ENCODE measurements at places on chromosomes 1 and 21. TPM values are rescaled to one million over a fixed set of nuclear protein-coding genes. Genes with fewer than 3 reads are reported as not detected.

DNA sequence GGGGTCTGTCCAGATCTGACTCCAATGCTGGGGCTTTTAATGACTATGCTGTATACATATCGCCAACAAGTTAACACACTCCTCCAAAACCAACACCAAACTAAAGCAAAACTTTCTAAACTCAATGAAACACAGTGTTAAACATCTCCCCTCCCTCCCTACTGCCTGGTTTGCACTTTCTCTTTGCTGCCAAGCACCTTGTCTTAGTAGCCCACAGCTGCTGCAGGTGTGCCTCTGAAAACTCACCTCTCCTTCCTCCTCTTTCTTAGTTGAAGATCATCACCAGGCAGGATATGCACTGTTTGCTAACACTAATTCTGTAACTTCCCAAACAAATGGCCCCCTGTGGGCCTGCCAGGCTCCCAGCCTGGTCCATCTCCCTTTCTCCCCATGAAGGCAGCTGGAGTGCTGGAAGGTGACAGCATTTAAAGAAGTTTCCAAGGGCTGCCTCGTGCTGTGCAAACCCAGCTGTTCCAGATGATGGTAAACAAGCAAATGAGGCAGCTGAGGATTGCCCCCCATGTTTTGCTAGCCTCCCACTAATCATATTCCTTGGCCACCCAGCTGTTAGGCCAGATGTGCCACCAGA lies 213.7 kb downstream of the ASTN1 start:
- DNase-seq, result no peak
- H3K36me3 ChIP-seq, result no peaks in the 10 kb centered on the region
- H3K4me3 ChIP-seq, result no peak overlapping the region

GRCh38 chr21:17949421-17949820 lies 130.3 kb upstream of the C21orf91 start:
- no peak for DNase-seq
- no peaks in the 10 kb centered on the region for H3K27me3 ChIP-seq
- H3K4me1 ChIP-seq, result no peaks in the 10 kb centered on the region
- H3K36me3 ChIP-seq, result no peaks in the 10 kb centered on the region

GRCh38 chr1:162562470-162562828 lies 927 bp downstream of the UAP1 start:
- peak; percentile 62 for DNase-seq
- H3K4me3 ChIP-seq, result peak overlapping the region; percentile 87
- no peaks in the 10 kb centered on the region for H3K36me3 ChIP-seq
- H3K27ac ChIP-seq, result peak overlapping the region; percentile 89
- H3K4me1 ChIP-seq, result peaks cover 22% of the 10 kb centered on the region

- no peaks in the 10 kb centered on the region for H3K4me1 ChIP-seq
- no peak for DNase-seq
- H3K4me3 ChIP-seq, result no peak overlapping the region
- H3K27ac ChIP-seq, result no peak overlapping the region
- no peaks in the 10 kb centered on the region for H3K27me3 ChIP-seq
Measured at GRCh38 chr21:37788503-37788902, 127.8 kb downstream of the KCNJ6 start.

GRCh38 chr1:211118407-211119102 lies 15.4 kb downstream of the KCNH1 start:
- no peaks in the 10 kb centered on the region for H3K4me1 ChIP-seq
- H3K36me3 ChIP-seq, result no peaks in the 10 kb centered on the region
- H3K4me3 ChIP-seq, result no peak overlapping the region
- H3K27me3 ChIP-seq, result peaks cover 4% of the 10 kb centered on the region

DNA sequence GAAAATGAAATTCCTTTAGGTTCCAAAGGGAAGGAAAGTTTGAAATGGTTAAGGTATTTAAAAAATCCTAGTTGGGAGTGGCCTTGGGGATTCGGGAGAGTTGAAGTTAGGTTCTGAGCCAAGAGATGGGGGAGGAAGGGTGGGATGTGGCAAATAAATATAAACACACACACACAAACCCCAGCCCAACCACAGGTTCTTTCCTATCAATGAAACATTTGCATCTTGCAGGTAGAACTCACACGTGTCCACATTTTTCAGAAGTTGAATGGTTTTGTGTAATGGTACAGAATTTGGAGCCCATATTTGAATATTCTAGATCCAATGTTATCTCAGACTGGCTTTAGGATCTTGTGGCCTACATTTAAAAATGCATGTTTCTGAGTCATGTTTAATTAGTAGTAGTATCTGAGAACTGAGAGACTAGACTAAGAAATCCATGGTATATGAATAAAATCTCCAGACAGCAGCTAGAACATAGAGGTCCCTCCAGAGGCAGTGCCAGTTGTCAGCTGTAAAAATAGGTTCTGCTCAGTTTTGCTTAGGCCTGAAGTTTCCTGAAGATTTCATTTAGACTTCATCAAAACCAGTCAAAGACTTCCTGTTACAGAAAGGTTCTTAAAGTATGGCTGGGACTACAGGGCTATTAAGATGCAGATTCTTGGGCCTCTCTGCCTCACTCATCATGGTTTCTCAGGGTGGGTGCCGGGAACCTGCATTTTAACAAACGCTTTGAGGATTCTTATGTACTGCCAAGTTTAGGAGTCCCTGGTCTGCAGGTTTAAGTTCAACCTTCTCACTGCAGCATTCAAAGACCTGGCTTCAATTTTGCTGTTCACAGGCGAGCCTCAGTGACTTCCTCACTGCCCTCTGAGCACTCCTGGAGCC lies 21.3 kb downstream of the RUNX1 start:
- no peak overlapping the region for H3K4me3 ChIP-seq
- H3K27ac ChIP-seq, result no peak overlapping the region
- DNase-seq, result no peak
- no peaks in the 10 kb centered on the region for H3K27me3 ChIP-seq
- no peaks in the 10 kb centered on the region for H3K4me1 ChIP-seq

DNA sequence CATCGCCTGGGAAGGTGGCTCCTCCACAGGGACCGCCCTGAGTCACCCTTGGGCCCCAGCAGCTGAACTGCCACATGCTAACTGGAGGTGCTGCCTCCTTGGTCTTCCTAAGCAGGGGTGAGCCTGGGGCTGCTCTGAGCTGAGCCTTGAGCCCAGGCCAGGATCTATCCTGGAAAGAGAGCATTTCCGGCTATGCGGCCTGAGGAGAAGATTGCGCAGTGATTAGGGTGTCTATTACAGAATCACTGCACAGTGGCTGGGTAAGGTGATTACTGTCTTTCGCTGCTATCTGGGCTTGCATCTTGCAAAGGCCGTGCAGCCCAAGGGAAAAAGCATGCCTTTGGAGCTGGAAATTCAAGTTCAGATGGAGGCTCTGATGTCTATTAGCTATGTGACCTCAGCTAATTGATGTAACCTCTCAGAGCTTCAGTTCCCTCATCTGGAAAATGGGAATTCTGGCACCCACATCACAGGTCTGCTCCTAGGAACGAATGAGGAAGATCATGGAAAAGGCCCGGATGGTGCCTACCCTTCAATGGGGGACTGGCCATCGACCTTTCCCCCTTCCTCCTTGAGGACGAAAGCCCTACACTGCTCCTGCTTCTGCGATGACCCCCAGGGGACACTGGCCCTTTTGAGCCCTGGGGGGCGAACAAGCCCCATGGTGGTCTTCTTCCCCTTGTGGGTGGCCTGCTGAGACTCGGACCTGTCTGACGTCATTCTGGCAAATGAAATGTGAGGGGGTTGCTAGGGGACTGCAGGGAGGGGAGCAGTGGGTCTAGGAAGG lies 38.0 kb downstream of the GPR161 start:
- no peaks in the 10 kb centered on the region for H3K36me3 ChIP-seq
- H3K27me3 ChIP-seq, result peaks cover 3% of the 10 kb centered on the region
- no peaks in the 10 kb centered on the region for H3K4me1 ChIP-seq
- no peak for DNase-seq

- H3K27me3 ChIP-seq, result no peaks in the 10 kb centered on the region
- no peaks in the 10 kb centered on the region for H3K4me1 ChIP-seq
- H3K36me3 ChIP-seq, result no peaks in the 10 kb centered on the region
- DNase-seq, result no peak
Measured at GRCh38 chr1:238265866-238266265, 375.1 kb upstream of the ZP4 start.

DNA sequence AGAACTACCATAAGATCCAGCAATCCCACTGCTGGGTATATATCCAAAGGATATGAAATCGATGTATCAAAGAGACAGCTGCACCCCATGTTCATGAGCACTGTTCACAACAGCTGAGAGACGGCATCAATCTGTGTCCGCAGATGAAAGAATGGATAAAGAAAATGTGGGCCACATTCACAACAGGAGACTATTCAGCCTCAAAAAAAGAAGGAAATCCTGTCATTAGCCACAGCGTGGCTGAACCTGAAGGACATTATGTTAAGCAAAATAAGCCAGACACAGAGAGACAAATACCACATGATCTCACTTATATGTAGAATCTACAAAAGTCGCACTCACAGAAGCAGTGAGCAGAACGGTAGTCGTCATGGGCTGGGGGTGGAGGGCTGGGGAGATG lies 99.2 kb upstream of the IFFO2 start:
- DNase-seq, result no peak
- H3K36me3 ChIP-seq, result no peaks in the 10 kb centered on the region
- H3K27me3 ChIP-seq, result no peaks in the 10 kb centered on the region

- H3K27ac ChIP-seq, result no peak overlapping the region
- H3K4me3 ChIP-seq, result peak overlapping the region; percentile 45
- DNase-seq, result no peak
- H3K4me1 ChIP-seq, result no peaks in the 10 kb centered on the region
- H3K27me3 ChIP-seq, result no peaks in the 10 kb centered on the region
Measured at GRCh38 chr1:247373721-247374141, 42.1 kb upstream of the ZNF496 start.

DNA sequence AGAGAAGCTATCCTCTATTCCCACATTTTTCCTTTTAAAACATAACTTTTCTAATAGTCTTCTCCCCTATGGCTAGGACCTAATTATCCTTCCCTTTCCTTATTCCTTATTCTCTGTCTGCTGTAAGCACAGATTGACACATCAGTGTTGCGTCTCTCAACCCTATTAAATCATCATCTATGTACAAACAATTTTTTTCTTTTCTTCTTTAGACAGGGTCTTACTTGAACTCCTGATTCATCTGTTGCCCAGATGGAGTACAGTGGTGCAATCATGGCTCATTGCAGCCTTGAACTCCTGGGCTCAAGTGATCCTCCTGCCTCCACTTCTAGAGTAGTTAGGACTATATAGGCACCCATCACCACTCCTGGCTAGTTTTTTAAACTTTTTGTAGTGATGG lies 8.3 kb downstream of the KLHDC9 start:
- H3K4me1 ChIP-seq, result no peaks in the 10 kb centered on the region
- no peak for DNase-seq
- no peak overlapping the region for H3K27ac ChIP-seq

DNA sequence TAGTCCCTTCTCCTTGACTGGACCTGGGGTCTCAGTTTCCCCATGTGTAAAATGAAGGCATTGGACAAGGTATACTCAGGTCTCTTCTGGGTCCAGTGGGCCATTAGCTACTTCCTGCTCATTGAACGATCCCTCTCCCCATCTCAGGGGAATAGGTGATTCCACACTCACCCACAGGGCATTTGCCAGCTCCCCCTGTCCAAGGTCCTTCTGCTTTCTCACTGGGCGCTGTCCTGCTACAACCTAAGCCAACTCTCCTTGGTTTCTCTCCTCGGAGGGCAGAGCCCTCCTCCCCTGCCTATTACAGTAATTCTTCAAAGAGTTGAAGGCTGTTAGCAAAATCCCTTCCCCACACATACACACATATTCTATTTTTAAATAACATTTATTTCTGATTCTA lies 16.6 kb downstream of the DISP3 start:
- H3K4me3 ChIP-seq, result no peak overlapping the region
- no peaks in the 10 kb centered on the region for H3K36me3 ChIP-seq
- no peaks in the 10 kb centered on the region for H3K4me1 ChIP-seq

- H3K4me3 ChIP-seq, result no peak overlapping the region
- H3K36me3 ChIP-seq, result no peaks in the 10 kb centered on the region
- no peak overlapping the region for H3K27ac ChIP-seq
- H3K27me3 ChIP-seq, result no peaks in the 10 kb centered on the region
- DNase-seq, result no peak
- peaks cover 51% of the 10 kb centered on the region for H3K4me1 ChIP-seq
Measured at GRCh38 chr1:63819795-63820194, 46.0 kb downstream of the ROR1 start.

- H3K36me3 ChIP-seq, result peaks cover 56% of the 10 kb centered on the region
- DNase-seq, result no peak
- no peaks in the 10 kb centered on the region for H3K4me1 ChIP-seq
Measured at GRCh38 chr1:204545202-204545601, 29.0 kb downstream of the MDM4 start.

DNA sequence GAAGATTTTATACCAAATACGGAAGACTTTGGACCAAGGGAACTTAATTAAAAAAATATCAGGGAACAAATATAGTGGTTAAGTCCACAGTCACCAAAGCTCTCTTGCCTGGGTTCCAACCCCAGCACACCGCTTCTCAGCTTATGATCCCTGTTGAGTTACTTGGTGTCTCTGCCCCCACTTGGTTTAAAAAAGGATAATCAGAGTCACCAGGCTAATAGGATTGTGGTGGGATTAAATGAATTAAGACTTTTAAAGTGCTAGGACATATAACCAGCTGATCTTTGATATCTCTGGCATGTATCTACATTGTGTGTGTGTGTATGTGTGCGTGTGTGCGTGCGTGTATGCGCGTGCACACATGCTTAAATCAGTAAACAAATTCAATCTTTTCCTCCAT lies 474.7 kb upstream of the DAB1 start:
- no peak for DNase-seq
- no peak overlapping the region for H3K4me3 ChIP-seq
- H3K4me1 ChIP-seq, result no peaks in the 10 kb centered on the region
- no peaks in the 10 kb centered on the region for H3K36me3 ChIP-seq
- no peaks in the 10 kb centered on the region for H3K27me3 ChIP-seq
- H3K27ac ChIP-seq, result no peak overlapping the region

DNA sequence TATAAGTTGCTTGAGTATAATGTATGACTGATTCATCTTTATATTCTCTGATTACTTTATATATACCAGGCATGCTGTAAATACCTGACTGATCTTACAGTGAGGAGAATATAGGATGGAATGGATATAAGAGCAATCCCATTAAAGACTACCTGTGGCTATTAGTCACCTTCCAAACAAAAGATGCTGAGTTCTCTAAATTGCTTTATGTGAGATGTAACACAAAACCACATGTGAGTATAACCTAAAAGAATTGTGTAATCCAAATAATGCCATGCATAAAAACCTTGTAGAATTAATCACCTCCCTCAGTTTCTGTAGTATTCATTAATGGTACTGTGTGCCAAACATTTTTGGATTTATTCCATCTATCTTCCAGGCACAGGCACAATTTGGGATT lies 134.6 kb upstream of the LRRC7 start:
- H3K4me1 ChIP-seq, result no peaks in the 10 kb centered on the region
- no peak overlapping the region for H3K27ac ChIP-seq
- no peaks in the 10 kb centered on the region for H3K36me3 ChIP-seq
- DNase-seq, result no peak

DNA sequence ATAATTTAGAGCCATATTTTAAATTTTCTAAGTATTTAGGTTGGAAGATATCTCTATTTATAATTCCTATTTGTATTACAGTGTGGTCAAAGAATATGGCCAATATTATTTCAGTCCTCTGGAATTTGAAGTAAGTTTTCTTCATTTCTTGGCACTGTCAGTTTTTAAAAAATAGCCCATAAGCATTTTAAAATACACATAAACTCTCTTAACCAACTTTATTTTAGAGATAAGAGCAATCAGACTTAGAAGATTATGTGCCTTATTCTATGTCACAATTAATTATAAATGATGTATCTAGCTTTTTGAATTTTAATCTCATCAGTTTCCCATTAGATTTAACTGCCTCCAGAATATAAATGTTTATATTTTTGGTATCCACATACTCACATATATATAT lies 130.8 kb downstream of the USP25 start:
- H3K27ac ChIP-seq, result no peak overlapping the region
- no peaks in the 10 kb centered on the region for H3K4me1 ChIP-seq
- H3K27me3 ChIP-seq, result no peaks in the 10 kb centered on the region

GRCh38 chr1:208189183-208189582 lies 55.0 kb downstream of the PLXNA2 start:
- H3K27ac ChIP-seq, result no peak overlapping the region
- H3K4me1 ChIP-seq, result no peaks in the 10 kb centered on the region
- no peak for DNase-seq
- no peaks in the 10 kb centered on the region for H3K27me3 ChIP-seq
- no peak overlapping the region for H3K4me3 ChIP-seq

SIK1 gene
- total RNA-seq, result 32.3 TPM
